GM13977 (cell line): ENCODE measurements at places on chromosomes 1 and 21.
A peak's percentile ranks its signal among the peaks of the same experiment; 100 is the strongest.

- no peak for DNase-seq
Measured at GRCh38 chr1:50322579-50322978, 100.7 kb downstream of the DMRTA2 start.

GRCh38 chr1:33363470-33363861 lies 42.6 kb upstream of the A3GALT2 start:
- DNase-seq: no peak

DNA sequence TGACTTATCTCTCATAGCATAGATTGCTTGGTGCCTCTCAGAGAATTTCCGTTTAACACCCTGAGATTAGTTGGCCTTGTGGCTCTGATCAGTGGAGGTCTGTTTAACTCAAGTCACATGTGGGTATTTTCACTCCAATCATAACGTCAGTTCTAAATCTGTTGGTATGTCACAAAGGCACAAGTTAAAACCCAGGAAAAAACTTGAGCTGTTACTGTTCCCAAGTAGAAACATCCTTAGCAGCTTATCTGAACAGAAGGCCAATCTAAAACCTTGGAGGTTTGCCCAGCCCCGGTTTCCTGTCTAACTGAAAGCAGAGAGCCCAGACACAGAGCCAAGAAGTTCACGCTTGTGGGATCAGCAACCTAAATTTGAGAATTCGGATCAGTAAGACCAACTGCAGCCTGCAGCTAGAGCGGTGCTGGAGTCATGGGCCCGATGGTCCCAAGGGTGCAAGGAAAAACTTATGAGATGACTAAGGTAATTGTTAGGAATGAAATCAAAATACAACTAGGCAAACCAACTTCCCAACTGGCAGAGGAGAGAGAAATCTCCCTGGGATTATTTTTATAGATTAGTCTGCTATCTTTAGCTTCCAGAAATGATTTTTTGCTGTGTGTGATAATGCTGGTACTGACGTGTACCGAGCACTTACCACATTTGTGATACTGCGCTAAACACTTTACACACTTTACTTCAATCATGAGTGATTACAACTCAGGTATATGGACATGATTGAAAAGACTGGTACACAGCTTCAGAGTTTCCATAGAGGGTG lies 90.2 kb upstream of the C1orf21 start:
- no peak for DNase-seq

DNA sequence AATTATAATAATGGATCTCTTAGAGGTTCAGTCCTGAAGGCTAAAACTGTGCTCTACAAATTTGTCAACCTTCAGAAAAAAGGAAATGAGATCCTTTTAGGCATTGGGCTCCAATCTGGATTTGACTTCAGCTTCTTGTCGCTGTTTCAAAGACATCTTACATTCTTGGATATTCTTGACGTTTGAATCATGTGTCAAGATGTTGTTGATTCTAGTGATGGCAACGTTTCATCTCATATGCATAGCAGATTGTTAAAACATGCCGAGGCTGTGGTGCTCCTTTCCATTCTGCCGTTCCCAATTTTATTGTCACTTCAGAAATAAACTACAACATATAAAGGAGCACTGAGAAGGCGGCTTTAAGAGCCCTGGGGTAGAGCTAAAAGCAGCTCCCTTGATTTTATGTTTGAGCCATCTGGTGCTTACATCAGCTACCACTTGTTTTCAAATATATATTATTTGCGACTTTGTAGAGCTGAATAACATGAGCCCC lies 467.6 kb upstream of the ZRANB2 start:
- DNase-seq: no peak

- no peak for DNase-seq
Measured at GRCh38 chr1:33346927-33347649, 26.2 kb upstream of the A3GALT2 start.

DNA sequence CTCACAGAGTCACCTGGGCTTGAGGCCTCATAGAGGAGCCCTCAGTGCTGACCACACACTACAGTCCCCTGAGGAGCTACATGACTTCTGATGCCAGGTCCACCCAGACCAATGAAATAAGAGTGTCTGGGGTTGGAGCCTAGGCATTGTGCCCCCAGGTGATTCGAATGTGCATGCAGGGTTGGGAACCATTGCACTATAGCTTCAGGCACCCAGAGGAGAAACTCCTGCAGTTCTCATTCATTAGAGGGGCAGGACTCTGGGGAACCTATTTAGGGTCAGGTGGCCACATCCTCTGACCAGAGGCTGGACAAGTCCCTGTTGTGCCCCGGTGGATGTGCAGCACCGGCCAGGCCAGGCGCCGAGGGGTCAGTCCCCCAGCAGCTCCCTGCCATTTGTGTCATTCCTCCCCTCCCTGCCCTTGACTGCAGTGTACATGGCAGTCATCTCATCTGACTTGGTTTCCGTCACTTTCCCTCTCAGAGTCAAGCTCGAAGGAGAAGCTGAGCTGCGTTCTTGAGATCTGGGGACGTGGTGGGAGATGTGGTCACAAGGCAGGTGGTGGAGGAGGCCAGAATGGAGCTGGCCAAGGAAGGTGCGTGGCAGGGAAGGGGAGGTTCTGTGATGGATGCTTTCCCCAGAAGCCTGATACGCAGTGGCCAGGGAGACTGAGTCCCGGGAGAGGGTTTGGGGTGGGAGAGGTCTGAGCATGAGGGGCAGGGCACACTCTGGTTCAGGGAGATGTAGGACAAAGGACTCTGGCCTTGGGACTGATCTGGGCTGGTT lies 6.4 kb downstream of the CLDN19 start:
- peak; percentile 2 for DNase-seq

DNA sequence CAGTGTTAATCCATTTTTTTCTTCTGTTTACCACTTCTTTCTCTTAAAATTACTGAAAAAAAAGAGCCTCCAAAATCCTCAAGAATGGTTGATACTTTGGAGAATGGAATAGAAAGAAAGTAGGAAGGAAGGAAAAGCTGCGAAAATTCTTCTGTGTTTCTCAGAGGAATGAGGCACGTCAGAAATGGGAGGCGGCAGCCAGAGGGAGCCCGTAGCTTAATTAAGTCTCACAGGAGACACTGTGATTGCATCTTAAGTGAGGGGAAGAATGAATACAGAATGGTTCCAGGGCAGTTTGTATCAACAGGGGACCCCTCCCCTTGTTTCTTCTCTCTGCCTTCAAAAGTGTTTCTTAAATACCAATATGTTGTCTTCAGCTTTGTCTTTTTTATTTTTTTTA lies 1099.5 kb downstream of the PLA2G4A start:
- DNase-seq: peak; percentile 26

DNA sequence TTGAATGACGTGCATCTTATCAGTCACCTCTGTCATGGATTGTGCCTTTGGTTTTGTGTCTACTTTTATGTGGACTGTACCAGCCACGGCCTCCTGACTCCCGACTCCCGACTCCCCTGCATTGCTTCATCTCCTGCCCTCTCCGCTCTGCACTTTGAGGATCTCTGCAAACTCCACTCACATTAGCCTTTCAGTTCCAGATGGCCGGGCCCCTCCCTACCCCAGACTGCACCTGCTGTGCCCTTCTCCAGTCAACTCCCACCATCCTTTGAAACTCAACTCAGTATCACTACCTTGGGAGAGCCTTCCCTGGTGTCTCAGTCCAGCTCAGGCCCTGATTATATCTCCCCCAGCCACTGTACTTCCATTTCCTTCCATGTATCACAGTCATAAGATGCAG lies 71.4 kb downstream of the MDM4 start:
- no peak for DNase-seq

DNA sequence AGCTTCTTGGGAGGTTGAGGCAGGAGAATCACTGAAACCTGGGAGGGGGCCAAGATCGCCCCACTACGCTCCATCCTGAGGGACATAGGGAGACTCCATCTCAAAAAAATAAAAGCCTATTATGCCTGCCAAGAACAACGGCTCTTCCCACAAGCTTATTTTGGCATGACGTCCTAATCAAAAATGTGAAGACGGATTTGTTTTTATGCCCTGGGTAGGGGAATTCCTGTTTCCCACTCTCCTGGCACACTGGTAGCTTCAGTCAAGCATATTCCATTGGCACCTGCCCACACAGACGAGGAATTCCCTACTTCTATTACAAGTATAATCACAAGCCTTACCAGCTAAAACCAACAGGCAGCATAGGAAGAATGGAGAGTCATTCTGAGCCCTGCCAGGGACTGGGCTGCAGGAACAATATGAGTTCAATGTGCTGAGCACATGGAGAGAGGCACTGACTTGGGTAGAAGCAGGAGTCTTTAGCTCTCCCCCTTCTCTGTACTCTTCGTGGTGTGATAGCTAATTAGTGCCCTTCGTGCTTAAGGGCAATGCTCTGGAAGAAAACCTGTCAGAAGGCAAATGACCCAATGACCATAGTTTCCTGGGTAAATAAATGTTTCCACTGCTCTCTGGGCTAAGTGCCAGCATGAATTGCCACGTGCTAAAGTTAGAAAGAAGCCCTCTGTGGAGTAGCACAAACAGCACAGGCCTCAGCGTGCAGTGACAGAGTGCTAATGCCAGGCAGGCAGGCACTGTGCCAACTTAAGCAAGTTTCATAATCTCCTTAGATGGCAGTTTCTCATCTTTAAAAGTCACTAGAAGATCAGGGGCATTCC lies 16.8 kb downstream of the TNFSF4 start:
- DNase-seq: no peak

GRCh38 chr1:191206513-191207207 lies 729.0 kb upstream of the BRINP3 start:
- DNase-seq: no peak

DNA sequence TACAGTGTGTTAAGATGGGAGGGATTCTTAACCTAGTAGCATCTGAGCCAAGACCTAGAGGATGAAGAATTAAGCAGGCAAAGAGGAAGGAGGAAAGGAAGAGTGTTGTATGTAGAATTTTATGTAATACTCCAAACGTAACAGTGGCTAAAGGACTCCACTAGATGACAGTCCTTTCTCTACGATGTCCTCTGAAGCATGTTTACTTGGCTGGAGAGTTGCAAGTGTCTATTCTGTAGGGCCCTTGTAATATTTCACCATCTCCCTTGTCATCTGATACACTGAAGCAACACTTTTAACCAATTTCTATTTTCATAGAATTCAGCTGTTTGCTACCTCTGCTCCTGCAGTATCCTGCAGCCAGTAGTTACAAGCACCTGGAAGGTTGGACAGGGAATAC lies 2.2 kb upstream of the YBX1 start:
- no peak for DNase-seq

- DNase-seq: no peak
Measured at GRCh38 chr1:243605604-243606003, 244.4 kb downstream of the AKT3 start.

GRCh38 chr1:16450863-16451481 lies 10.4 kb downstream of the NECAP2 start:
- DNase-seq: no peak

- no peak for DNase-seq
Measured at GRCh38 chr1:225950905-225951497, 10.0 kb upstream of the LEFTY2 start.

- no peak for DNase-seq
Measured at GRCh38 chr1:147287133-147287865, 44.8 kb downstream of the CHD1L start.

GRCh38 chr21:36765229-36765628 lies 66.3 kb downstream of the SIM2 start:
- no peak for DNase-seq

- DNase-seq: no peak
Measured at GRCh38 chr1:177341773-177342172, 171.0 kb downstream of the BRINP2 start.

DNA sequence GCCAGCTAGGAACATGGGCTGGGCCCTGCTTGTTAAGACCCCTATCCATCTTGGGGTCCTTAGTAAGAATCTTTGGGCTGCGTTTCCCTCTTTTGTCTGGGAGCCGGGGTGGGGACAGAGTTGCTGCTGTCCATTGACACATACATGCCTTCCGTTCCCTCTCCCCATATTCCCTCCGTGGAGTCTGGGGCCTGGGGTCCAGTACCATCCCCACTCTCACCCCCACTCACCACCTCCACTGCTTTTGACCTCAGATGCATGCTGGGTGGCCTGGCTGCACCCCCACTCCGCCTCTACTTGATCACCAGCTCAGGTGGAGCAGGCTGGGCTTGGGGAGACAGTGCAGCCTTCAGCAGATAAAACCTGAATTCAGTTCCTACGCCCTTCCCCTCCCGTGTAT lies 3.3 kb downstream of the RD3 start:
- no peak for DNase-seq

DNA sequence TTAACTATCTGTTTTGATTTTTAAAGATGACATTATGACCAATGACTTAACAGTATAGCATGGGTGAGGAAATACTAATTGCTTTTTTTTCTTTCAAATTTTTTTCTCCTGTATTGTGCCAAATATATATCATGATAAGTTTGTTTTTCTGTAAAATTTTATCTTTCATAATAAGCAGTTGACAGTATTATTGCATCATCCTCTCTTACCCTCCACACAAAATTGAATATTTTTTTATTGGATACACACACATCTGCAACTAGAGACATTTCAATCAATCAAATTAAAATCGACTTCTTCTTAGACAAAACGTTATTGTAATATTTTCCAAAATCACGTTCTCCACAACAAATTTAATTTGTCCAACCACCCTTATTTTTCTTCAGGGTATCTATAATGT lies 330.4 kb upstream of the BRINP3 start:
- DNase-seq: no peak

DNA sequence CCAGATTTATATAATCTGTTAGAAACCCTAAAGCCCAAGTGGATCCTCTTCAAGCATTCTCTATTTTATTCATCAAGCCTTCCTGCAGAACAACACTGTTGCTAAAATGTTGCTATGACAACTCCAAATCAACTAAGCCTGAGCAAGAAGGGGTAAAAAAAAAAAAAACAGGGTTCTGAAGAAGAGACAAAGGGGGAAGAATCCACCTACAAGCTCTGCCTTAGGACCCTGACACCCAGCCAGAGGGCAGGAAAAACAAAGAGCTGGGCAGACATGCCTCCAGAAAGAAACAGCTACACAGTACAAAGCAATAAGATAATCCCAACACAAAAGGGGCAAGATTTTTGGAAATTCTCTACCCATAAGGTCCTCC lies 1.3 kb downstream of the USF1 start:
- DNase-seq: no peak

DNA sequence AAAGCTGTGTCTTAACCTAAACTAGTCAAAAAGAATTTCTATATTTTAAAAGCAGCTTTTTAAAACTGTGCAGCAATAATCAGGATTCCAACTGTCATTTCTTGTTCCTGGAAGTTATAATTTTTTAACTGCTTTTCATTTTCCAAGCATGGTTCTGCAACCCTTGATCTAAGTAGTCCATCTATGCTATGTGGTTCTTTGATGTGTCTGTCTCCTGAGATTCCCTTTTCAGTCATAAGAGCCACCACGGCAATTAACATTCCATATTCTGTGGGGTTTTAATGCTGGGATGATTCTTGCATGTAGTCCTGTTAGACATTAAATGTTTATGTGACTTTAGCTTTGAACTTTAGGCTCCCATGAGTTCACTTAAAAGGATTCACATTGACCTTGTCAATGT lies 220.4 kb downstream of the TPR start:
- no peak for DNase-seq

DNA sequence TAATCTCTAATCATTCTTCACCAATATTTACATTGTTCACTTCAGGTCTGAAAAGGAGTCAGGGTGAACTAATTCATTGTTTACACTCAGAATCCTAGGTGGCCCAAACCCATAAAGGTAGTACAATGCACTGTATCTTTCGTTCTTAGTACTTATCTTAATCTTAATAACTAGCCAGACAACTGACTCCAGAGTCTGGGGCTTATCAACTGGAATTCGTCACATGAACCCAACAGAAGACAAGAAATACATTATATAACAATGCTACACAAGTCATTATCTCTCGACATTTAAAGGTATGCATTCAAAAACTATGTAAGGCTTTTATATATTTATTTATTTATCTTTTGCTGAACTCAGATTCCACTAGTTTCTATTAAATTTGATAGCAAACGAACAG lies 125.9 kb upstream of the ESRRG start:
- no peak for DNase-seq
